ENCODE measurements at places on chromosomes 2 and 18. TPM values are rescaled to one million over a fixed set of nuclear protein-coding genes. Genes with fewer than 3 reads are reported as not detected.

Gene RAB17
- 1.7 TPM for total RNA-seq

Gene ABCB11
- total RNA-seq = 0.20 TPM

Gene NFU1
- total RNA-seq = 51.8 TPM

Gene HOXD8
- 0.39 TPM for total RNA-seq

Gene RALBP1
- 50.8 TPM for total RNA-seq

Gene MRO
- total RNA-seq = 5.2 TPM

Gene CYBRD1
- total RNA-seq = 90.8 TPM

Gene ZBTB14
- 10.2 TPM for total RNA-seq

Gene PPP1R7
- total RNA-seq = 77.1 TPM

Gene PIGN
- 15.2 TPM for total RNA-seq

Gene RDH14
- total RNA-seq = 47.2 TPM

Gene STPG4
- not detected for total RNA-seq

Gene IMPACT
- total RNA-seq = 22.1 TPM

Gene FANCL
- total RNA-seq = 16.8 TPM

Gene LOXHD1
- total RNA-seq = 0.31 TPM

Gene MC4R
- total RNA-seq = not detected

Gene LAMA1
- not detected for total RNA-seq

Gene FOXD4L1
- total RNA-seq = 0.11 TPM

Gene PLEKHA3
- 44.5 TPM for total RNA-seq

Gene SP140L
- 7.4 TPM for total RNA-seq

Gene ADCY3
- total RNA-seq = 11.7 TPM

Gene GPR45
- total RNA-seq = not detected

Gene SCN1A
- total RNA-seq = 0.59 TPM

Gene RAD51AP2
- total RNA-seq = 0.25 TPM

Gene VWA3B
- 0.29 TPM for total RNA-seq

All from right cardiac atrium (tissue), 5 donors.